ENCODE measurements at places on chromosomes 11 and 22.

DNA sequence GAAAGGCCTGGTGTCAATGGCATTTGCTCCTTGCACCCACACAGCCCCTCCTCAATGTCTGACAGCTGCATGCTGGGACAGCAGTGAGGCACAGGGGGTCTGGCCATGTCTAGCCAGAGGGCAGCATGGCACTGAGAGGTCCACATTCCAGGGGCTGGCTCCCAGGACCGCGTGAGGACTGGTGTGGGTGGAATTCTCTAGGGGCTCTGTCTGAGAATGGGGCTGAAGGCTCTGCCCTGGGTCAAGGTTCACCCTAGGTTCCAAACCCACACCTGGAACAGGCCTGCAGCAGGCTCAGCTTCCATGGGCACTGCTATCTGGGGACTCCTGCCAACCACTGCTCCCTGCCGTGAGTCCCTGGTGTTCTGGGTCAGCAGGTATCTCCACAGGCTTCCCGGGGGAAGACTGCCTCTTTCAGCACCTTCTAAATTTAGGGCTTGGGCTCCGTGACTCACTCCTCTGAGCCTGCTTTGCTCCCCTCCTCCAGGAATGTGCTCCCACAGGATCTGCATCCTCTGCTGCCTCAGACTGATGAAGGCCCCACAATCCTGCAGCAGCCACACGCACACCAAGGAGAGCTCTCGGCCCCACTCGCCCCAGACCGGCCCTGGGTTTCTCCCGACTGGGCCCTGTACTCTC lies 4.2 kb downstream of the STARD10 start:
- no peak for DNase-seq

DNA sequence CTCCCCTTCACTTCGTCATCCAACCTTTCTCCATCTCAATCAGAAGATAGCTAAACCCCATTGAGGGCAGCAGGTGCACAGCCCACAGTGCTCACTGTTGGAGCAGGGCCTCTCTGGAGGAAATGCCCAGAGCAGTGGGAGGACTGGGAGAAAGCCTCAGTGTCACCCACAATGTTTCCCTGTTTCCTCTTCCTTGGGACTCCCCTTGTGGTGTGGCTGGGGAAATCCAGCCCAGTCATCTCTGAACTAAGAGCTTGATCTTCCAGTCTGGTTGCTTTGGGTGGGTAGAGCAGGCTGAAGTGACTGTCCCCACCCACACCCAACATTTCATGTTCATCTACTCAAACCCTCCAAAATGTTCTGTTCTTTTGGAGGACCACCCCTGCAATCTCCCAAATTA lies 29.8 kb upstream of the EED start:
- no peak for DNase-seq

GRCh38 chr11:72409458-72409857 lies 24.9 kb downstream of the CLPB start:
- no peak for DNase-seq

- no peak for DNase-seq
Measured at GRCh38 chr11:7645206-7645605, 28.1 kb downstream of the CYB5R2 start.

- DNase-seq = no peak
Measured at GRCh38 chr11:70481625-70482528, 83.5 kb downstream of the CTTN start.

DNA sequence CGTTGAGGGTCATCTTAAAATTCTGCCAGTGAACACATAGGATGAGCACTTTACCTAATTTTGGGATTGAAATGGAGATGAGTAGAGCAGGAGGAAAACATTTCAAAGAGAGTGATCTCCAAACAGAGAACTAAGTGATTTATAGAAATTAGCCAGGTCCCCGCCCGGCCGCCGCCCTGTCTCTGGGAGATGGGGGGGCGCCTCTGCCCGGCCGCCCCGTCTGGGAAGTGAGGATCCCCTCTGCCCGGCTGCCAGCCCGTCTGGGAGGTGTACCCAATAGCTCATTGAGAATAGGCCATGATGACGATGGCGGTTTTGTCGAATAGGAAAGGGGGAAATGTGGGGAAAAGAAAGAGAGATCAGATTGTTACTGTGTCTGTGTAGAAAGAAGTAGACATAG lies 276.7 kb upstream of the C11orf87 start:
- DNase-seq = no peak

DNA sequence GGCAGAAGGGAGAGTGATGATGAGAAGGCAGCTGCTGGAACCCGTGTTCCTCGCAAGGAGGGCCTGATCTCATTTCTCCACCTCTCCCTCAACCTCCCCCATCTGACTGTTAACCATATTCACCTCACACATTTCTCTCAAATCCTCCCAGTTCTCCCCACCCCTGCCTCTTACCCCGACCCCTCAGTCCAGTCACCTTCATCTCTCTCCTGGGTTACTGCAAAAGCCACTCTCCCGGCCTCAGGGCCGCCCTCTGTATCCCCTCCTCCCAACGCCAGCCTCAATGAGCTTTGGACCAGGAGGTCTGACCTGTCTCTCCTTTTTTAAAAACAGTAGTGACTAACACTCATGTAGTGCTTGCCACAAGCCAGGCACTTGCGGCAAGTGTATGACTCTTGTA lies 29.5 kb upstream of the LMO1 start:
- no peak for DNase-seq

Measured in NCI-H1105 treated with DMSO at 0.1 percent for 48 hours (cell line).